ENCODE measurements at places on chromosomes 6 and 20. TPM values are rescaled to one million over a fixed set of nuclear protein-coding genes. Genes with fewer than 3 reads are reported as not detected.

YTHDF1 gene
- 47.4 TPM for total RNA-seq

POU5F1 gene
- not detected for total RNA-seq

RAET1L gene
- total RNA-seq: not detected

BPI gene
- total RNA-seq: not detected

BANF2 gene
- total RNA-seq: not detected

MYT1 gene
- total RNA-seq: not detected

DNA sequence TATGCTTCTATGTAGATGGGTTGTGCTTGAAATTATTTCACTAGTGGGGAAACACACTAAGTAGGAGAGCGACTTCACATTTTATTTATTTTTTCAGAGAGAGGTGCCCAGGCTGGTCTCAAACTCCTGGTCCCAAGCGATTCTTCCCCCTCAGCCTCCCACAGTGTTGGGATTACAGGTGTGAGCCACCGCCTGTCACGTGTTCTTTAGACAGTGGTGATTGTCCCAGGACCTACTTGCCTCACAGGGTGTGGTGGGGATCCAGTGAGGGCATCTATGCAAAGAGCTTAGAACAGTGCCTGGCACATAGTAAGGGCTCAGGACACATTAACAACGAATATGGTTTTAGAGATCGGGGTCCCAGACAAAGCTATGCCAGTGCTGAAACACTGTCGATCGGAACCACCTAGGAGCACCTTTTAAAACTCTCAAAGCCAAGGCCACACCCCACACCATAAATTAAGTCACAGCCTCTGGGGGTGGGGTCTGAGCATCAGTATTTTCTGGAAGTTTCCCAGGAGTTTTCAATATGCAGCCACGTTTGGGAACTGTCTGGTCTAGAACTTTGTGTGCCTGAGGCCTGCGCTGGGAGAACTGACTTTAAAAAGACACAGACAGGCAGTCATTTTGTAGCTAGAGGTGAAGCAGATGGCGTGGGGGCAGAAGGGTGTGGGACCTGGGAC is 4.8 kb upstream of the BCAS4 start:
- H3K27me3 ChIP-seq: no peaks in the 10 kb centered on the region
- no peak for DNase-seq
- H3K27ac ChIP-seq: peak overlapping the region; percentile 70
- H3K36me3 ChIP-seq: no peaks in the 10 kb centered on the region

- H3K27ac ChIP-seq: peak overlapping the region; percentile 6
- no peak for DNase-seq
- H3K36me3 ChIP-seq: no peaks in the 10 kb centered on the region
- H3K4me3 ChIP-seq: no peak overlapping the region
- no peaks in the 10 kb centered on the region for H3K27me3 ChIP-seq
- peaks cover 25% of the 10 kb centered on the region for H3K4me1 ChIP-seq
Observed at GRCh38 chr20:32244150-32244823, 33.2 kb upstream of the KIF3B start.

DNA sequence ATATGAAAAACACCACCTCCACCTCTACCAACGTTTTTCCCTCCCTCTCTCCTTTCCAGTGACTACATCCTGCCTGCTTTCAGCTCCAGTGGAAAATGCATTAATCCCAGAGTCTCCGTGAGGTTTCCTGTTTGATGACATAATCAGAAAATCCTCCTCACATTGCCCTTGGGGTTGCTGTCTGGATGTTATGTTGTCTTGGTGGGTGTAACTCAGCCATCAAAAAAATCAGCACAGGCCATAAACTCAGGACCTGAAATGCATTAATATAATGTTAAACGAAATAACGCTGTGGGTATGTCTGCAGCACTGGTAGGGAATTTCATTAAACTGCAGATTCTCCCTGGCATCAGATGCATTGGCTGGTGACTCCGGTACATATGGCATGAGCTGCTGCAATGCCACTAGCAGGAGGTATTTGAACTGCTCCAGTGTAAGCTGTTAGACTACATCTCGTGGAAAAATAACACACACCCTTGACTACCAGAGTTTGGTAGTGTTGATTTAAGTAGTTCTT is 297.8 kb downstream of the PRL start:
- no peak overlapping the region for H3K27ac ChIP-seq
- no peak for DNase-seq
- no peak overlapping the region for H3K4me3 ChIP-seq
- H3K27me3 ChIP-seq: peaks cover 3% of the 10 kb centered on the region
- no peaks in the 10 kb centered on the region for H3K4me1 ChIP-seq
- no peaks in the 10 kb centered on the region for H3K36me3 ChIP-seq

- H3K4me1 ChIP-seq: no peaks in the 10 kb centered on the region
- H3K27ac ChIP-seq: no peak overlapping the region
- H3K36me3 ChIP-seq: no peaks in the 10 kb centered on the region
- H3K27me3 ChIP-seq: no peaks in the 10 kb centered on the region
- no peak for DNase-seq
- H3K4me3 ChIP-seq: no peak overlapping the region
Observed at GRCh38 chr6:147986846-147987245, 355.8 kb upstream of the SASH1 start.

- H3K4me3 ChIP-seq: no peak overlapping the region
- peaks cover 2% of the 10 kb centered on the region for H3K36me3 ChIP-seq
- H3K4me1 ChIP-seq: peaks cover 34% of the 10 kb centered on the region
- DNase-seq: no peak
- H3K27me3 ChIP-seq: peaks cover 4% of the 10 kb centered on the region
Observed at GRCh38 chr6:144053601-144054000, 41.8 kb downstream of the SF3B5 start.

DNA sequence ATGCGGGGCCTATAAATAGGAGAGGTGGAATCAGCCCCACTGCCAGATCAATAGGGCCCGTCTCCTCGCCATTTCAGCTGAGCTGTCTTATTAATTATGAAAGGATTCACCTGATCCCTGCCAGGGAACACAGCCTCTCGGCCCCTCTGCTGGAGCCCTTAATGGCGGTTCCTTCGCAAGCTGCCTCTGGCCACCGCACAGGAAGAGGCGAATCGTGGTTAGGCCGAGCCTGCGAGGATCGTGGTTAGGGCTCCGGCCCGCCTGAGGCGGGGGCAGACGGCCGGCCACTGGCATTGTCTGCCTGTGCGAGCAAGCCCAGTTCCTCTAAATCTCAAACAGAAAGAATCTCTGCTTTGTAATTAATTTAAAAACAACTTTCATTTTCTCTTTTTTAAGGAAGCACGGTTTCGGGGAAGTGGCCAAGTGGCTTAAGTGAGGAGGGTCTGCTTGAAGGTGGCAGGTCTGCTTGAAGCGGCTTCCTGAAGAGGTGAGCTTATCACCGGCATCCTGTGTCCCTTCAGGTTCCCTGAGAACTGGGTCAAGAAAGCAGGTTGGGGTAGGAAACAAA is 9.2 kb downstream of the NRN1 start:
- peaks cover 100% of the 10 kb centered on the region for H3K27me3 ChIP-seq
- H3K27ac ChIP-seq: no peak overlapping the region
- H3K36me3 ChIP-seq: peaks cover 11% of the 10 kb centered on the region
- peaks cover 53% of the 10 kb centered on the region for H3K4me1 ChIP-seq
- H3K4me3 ChIP-seq: peak overlapping the region; percentile 83

GRCh38 chr6:170516783-170517616 is 36.1 kb downstream of the PSMB1 start:
- H3K4me3 ChIP-seq: no peak overlapping the region
- no peaks in the 10 kb centered on the region for H3K36me3 ChIP-seq
- peaks cover 2% of the 10 kb centered on the region for H3K4me1 ChIP-seq

DNA sequence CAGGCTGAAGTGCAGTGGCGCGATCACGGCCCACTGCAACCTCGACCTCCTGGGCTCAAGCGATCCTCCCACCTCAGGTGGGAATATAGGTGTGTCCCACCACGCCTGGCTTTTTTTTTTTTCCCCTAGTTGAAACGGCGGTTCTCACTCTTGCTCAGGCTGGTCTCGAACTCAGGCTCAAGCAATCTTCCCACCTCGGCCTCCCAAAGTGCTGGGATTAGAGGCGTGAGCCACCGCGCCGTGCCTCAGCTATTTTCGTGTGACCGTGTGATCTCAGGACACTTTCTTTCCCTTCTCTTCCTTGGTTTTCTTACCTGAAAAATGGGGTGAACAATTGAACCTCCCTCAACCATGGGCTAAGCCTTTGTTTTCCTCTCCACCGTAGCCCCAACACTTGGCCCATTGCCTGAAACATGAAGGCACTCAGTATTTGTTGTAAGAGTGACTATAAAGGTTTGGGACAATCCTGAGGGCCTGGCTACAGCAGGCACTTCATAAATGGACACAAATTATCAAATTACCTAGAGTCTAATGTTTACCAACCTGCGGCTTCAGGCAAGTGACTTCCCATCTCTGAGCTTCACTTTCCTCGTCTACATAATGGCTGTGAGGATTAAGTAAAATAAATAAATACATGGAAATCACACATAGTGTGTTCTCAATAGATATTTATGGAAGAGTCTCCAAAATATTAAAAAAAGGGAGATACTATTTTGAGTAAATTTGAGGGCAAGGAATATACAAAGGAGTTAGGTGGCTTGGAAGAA is 31.4 kb upstream of the ID1 start:
- peaks cover 3% of the 10 kb centered on the region for H3K36me3 ChIP-seq
- no peak for DNase-seq
- H3K27ac ChIP-seq: peak overlapping the region; percentile 77
- H3K4me3 ChIP-seq: peak overlapping the region; percentile 87

DNA sequence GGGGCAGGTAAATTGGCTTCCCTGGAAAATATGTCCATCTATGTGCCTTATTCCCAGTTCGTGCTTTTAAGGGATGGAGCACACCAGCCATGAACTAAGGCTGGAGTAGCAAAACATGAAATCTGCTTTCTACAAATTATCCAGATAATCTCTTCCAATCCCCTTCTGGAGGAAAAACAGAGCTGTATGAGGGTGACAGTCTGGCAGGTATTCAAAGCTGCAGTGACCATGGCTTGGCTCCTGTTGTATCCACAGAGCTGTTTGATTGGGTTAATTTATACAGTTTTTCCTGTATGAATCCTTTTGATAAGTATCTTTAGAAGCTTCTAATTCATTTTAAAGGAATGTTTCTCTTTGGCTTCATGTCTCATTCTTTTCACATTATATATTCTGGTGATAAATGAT is 144.4 kb downstream of the AIG1 start:
- H3K4me3 ChIP-seq: no peak overlapping the region
- peaks cover 8% of the 10 kb centered on the region for H3K4me1 ChIP-seq
- H3K27ac ChIP-seq: no peak overlapping the region
- peaks cover 27% of the 10 kb centered on the region for H3K36me3 ChIP-seq

All from activated naive CD8-positive, alpha-beta T cell treated with anti-CD3 and anti-CD28 coated beads for 36 hours (primary cell).